ENCODE measurements at places on chromosomes 3 and 15.

DNA sequence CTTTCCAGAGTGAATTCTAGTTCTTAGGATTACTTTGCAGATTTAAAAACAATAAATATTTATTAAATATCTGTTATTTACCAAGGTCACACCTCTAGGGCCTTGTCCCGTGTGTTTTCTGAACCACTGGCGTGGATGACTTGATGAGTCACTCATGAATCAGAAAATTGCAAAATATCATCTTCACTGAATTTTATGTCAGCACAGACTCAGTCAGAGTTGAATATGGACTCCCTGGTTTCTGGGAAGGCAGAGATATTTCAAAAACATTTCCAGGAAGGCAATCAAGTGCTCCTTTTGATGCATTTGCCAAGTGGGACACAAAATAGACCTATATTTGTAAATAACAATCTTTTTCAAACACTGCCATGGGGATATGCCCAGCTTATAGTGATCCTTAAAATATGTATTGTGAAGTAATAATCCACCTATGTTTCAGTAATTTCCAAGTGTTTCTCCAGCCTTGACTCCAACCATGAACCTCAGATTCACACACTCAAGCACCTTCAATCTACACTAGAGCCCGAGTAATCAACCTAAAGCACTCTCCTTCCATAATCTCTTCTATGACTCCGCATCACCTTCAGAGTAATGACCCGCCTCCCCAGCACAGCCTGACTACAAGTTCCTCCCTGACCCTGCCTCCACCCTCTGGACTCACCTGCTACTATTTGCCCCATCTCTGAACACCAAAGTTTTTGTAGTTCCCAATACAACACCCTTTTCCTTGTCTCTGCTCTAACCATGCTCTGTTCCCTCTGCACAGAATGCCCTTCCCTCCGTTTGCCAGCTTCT, 24.3 kb downstream of the DPH3 start:
- no peak for DNase-seq

DNA sequence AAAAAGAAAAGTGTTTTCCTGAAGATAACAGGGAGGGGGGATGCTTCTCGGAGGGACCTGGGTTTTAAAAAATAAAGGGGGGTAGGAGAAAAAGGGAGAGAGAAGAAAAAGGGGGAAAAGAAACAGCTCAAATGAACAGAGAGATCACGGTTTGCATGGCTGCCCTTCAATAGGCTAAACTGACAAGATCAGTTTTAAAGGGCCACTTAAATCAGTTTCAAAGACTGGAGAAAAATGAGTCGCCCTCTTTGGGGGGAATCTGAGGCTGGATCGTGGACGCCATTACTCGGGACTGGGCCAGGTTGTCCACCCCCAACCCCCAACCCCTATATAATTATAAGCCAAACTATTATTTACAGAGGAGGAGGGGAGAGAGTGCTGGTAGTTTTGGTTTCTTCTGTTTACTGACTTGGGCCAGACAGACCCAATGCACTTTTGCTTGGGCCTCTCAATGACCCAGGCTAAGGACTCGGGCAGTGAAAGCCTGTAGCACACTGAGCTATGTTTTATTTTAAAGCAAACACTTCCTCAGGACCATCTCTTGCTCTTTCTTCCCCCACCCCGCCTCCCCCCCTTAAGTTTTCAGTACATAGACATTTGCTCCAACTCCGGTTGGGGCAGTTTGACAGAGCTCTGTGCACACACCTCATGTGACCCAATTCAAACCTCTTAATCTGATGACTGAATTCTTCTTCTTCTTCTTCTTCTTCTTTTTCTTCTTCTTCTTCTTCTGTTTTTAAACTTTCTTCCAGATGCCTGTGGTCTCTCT, 6.3 kb downstream of the NR2F2 start:
- no peak for DNase-seq

GRCh38 chr15:80970018-80970657, 19.5 kb downstream of the MESD start:
- no peak for DNase-seq

GRCh38 chr3:167302678-167303077, 77.4 kb downstream of the ZBBX start:
- DNase-seq: no peak

DNA sequence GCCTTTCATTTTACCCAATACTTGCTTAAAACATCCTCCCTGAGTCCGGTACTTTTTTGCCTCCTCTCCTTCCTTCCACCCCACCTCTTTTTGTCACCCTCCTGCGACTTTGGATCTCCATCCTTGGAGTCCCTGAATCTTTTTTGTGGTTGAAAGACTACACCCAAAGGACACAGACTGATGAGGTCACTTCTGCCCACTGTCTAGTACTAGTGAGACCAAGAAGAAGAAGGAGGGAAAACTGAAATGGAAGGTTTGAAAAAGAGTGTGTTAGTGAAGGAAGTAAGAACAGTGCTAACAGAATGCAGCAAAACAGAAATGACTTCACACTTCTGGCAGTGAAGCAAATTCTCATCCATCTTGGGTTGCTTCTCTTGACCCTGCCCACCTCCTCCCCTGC, 6.6 kb downstream of the B3GNT5 start:
- no peak for DNase-seq
